ENCODE measurements at places on chromosomes 2 and 18. TPM values are rescaled to one million over a fixed set of nuclear protein-coding genes. Genes with fewer than 3 reads are reported as not detected.

SMAD2 gene
- total RNA-seq: 47.2 TPM

BMP10 gene
- not detected for total RNA-seq

- no peak for DNase-seq
Measured at GRCh38 chr2:98801921-98802321, 71.0 kb upstream of the MGAT4A start.

DNA sequence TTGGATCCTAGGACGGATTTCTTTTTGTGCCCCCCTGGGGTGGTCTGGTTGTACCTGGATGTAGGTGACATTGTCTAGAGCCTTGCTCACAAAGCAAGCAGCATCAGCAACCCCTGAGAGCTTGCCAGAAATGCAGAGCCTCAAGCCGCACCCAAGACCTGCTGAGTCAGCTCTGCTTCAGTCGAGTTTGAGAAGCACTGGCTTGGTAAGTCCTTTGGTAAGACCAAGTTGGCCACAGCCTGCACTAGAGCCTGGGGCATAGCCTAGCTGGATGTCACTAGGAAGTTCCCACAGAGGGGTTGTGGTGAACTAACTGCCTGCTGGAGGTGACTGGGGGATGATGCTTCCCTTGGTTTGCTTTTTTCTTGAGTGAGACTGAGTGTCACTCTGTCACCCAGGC is 6.2 kb downstream of the ABCG5 start:
- no peak for DNase-seq

DNA sequence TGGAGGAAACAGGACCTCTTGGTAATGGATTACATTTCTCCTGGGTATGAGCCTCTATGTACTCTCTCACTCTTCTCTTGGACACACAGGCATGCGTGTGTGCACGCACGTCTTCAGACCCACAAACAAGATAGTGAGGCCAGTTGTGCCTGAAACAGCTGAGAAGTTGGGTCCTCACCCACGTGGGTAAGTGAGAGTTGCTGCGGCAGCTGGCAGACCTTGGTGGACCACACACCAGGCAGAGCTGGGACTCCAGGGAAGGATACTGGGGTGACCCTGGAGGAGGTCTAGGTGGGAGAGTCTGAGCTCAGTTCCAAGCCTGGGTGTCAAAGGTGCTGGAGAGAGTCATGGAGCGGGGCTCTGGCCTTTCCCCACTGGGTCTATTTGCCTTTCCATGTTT is 194.3 kb downstream of the HAUS1 start:
- DNase-seq: no peak

All from ovary (tissue), 10 donors.